ENCODE measurements at places on chromosomes 6 and 20. TPM values are rescaled to one million over a fixed set of nuclear protein-coding genes. Genes with fewer than 3 reads are reported as not detected.

DNA sequence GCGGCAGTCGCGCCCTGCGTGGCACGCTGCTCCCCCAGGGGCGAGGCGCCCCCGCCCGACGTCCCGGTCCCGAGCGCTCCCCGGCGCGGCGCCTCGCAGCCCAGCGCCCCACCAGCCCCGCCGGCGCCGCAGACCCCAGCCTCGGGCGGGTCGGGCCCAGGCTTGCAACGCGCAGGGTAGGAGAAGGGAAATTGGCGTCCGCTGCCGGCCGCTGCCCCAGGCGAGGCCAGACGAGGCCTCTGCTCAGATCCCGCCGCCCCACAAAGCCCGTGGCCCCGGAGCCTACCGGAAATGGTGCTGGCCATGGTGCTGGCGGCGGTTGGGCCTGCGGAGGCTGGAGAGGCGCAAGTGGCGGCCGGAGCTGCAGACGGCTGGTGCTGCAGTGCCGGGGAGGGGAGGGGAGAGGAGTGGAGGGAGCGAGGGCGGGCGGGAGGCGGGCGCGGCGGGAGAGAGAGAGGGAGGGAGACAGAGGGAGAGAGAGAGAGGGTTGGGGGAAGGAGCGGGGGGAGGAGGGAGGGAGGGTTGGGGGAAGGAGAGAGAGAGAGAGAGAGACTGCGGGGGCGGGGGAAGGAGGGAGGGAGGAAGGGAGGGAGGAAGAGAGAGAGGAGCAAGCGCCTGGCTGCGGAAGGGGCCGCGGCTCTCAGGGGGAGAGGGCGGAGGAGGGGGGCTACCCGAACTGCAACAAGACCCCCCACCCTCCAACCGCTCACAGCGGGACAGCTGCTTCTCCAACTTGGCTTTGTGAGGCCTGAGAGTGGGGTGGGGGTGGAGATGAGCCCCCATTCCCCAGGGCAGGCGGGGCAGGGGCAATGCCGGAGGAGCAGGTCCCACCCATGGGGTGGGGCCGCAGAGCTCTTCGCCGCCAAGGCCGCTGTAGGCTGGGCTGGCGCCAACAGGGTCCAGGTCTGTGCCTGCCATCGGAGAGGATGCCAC is at the start of gene STMN3:
STMN3 (minus strand) TSS at position 384 of the 933 bp plus-strand sequence; CDS start at position 305, 79 bp downstream.
- DNase-seq = no peak

GRCh38 chr6:89842228-89842627 is 12.5 kb downstream of the CASP8AP2 start:
- no peak for DNase-seq

Gene SPEF1
- not detected for total RNA-seq

GRCh38 chr6:127550403-127550802 is 26.6 kb upstream of the C6orf58 start:
- no peak for DNase-seq

DNA sequence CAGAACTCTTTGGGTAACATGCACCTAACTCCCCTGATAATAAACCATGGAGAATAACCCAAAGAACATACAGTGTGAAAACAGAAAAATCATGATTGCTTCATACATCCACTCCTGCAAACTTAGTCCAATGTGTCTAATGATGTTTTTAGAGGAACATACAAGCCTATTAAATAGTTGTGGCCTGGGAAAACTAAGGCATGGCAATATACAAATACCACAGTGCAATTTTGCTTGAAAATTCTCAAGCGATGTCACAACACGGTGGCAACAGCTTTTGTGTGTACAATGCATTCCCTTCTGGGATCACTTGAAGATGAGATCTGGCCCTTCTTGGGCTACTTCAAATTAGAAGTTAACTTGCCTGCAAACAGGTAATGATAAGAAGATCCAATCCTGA is 16.7 kb downstream of the MAP3K5 start:
- DNase-seq = no peak

Gene GGTLC1
- not detected for total RNA-seq

DNA sequence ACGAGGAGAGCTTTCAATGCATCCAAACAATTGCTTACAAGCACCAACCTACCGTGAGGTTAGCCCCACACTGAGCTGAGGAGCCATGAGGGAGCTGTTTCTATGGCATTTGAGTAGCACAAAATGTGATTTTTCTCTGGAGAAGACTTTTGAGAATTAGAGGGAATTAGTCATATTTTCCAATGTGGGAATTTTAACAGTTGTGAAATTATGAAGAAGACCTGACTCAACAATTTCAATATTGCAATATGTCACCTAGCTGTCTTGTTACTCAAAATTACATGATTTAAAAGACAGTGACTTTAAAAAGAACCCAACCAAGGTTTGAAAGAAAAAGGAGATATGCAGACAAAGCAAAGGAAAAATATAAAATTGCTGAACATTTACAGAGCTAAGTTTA is 62.6 kb upstream of the LY86 start:
- DNase-seq = no peak

- no peak for DNase-seq
These were observed 45.5 kb upstream of the SRF start for GRCh38 chr6:43125555-43125954.

- no peak for DNase-seq
These were observed 902 bp downstream of the SLC29A1 start for GRCh38 chr6:44224029-44224964.

GRCh38 chr6:104050455-104050854 is 809.3 kb downstream of the HACE1 start:
- no peak for DNase-seq

DNA sequence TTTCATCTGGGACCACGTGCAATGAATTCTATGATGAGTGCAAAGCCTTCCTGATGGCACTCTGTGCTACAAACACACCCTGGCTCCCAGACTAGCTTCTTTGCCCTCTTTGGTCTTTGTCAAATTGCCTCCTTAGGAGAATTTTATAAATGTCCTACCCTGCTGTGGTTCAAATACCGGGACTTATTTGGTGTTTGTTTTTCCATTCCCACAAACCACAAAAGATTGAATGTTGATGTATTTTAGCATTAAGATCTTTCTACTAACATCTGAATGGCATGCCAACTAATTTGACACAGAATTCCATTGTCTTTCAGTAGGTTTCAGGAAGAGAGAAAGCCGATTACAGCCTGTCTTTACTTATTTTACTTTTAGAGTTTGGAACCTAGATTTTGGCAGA is 424.2 kb upstream of the SLC35B3 start:
- no peak for DNase-seq

Gene ZNF391
- total RNA-seq = 0.53 TPM

- DNase-seq = no peak
These were observed 15.7 kb upstream of the QKI start for GRCh38 chr6:163398815-163399214.

DNA sequence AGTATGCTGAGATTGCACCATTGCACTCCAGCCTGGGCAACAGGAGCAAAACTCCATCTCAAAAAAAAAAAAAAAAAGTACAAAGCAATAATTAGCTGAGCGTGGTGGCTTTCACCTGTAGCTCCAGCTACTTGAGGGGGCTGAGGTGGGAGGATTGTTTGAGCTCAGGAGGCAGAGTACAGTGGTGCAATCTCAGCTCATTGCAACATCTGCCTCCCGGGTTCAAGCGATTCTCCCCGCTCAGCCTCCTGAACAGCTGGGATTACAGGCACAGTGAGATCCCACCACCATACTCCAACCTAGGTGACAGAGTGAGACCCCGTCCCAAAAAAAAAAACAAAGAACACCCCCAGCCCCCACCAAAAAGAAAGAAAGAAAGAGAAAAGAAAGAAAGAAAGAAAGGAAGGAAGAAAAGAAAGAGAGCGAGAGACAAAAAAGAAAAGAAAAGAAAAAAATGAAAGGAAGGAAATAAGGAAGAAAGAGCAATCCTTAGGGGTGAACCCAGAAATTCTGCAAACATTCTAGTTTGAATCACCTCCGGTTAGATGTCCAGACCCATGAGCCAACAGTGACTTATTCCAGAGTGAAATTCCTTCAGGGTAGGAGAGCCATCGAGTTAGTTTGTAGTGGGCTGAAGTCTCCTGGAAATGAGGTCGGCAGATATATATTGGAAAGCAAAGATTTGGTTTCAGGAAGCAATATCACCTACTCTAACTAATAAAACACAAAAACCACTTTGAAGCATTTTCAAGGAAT is 3.2 kb upstream of the RIPOR3 start:
- no peak for DNase-seq

GRCh38 chr6:5215159-5215558 is 45.6 kb downstream of the LYRM4 start:
- no peak for DNase-seq

GRCh38 chr6:89475634-89476033 is 42.7 kb downstream of the ANKRD6 start:
- DNase-seq = no peak

Gene CYB5R4
- 9.3 TPM for total RNA-seq

DNA sequence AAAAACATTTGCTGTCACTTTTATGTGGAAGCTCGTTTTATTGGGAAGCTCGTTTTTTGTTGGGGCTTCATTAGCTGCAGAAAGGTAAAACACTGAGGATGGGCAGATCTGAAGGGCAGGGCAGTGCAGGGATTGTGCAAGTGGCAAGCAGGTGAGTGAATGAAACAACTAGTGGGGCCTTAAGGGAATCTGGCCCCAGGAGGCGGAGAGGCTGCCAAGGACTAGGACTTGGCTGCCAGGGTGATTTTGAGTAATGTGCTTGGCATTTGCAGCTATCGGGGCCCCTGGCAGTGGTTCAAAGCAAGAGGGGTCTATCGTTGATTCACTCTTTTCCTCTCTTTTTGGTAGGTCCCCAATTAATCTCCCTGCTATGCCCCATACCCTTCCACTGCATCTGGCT is 11.5 kb downstream of the IL22RA2 start:
- DNase-seq = no peak

GRCh38 chr6:5439749-5440148 is 178.4 kb downstream of the FARS2 start:
- DNase-seq = no peak

DNA sequence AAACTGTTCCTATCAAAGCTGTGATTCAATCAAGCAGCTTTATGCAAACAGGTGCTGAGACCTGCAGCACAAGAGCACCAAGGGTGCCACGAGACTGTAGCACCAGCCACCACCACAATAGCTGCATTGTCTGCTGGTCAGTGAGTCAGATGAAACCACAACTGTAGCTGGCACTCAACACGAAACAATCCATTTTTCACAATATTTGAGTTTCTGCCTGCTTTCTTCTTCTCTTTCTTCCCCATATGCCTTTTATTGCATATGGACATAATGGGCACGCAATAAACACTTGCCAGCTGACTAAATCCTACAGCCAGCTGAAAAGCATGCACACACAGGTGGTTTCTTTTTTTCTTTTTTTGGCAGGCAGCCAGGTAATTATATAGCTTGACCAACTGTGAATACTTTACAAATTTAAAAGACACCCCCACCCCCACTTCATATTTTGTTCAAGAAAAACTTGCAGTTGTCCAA is 16.6 kb downstream of the SLC2A12 start:
- no peak for DNase-seq

DNA sequence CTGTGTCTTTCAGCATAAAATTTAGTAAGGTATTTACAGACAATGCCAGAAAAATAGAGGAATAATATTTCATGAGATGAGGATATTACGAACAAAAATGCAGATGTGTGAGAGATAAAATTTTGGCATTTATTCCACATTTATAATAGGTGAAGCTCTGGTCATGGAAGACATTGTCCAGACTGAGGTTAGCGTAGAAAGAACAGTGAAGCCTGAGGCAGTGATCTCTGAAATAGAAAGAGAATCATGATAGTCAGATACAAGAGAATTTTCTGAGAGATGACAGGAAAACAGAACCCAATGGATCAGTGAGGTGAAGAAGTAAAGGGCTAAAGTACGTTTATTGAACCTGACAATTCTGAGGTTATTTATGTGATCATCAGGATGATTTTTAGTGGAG is 1155.9 kb upstream of the GJE1 start:
- no peak for DNase-seq

Gene PRICKLE4
- 6.4 TPM for total RNA-seq

DNA sequence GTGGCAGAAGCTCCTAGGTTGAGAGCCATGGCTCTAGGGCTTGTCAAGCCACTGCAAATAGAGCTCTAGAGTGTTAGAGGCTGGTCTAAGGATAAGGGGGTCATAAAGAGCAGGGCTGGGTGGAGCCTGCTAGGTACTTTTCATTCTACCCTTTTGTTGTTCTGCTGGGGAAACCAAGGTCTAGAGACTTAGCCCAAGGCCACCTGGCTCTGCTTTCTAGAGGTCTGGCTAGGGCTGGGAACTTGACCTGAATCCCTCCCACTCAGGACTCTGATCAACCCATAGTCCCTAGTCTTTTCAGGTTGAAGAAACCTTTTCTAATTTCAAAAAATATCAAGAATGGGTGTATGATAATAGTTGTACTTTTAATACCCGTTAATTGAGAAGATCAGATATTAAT is 13.7 kb downstream of the CHMP4B start:
- no peak for DNase-seq

Gene CDC5L
- total RNA-seq = 18.7 TPM

Gene HCRTR2
- total RNA-seq = not detected

- DNase-seq = no peak
These were observed 8.4 kb upstream of the ADA start for GRCh38 chr20:44659931-44660330.

Gene PSORS1C1
- total RNA-seq = 1.8 TPM

DNA sequence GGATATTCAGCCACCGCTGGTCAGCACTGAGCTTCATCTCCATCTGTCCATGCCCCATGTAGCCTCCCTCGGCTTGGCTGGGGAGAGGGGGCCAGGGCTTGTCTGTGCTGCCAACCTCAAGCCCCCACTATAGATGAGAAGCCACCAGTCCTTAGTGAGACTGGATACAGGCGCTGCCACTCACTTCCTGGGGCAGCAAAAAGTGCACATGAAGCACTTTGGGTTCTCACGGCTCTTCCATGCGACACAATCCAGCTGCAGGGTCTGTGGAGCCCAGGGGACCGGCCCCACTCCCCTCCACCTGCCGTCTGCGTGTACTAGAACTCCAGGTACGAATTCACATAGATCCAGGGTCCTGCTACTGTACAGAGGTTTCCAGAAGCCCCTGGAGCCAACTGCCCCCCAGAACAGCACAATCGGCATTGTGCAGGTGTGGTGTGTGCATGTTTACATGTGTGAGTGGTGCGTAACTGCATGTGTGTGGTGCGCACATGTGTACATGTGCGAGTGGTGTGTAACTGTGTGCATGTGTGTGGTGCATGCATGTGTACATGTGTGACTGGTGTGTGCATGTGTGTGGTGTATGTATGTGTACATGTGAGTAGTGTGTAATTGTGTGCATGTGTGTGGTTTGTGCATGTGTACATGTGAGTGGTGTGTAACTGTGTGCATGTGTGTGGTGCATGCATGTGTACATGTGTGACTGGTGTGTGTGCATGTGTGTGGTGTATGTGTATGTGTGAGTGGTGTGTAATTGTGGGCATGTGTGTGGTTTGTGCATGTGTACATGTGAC is 4.9 kb downstream of the FRMD1 start:
- DNase-seq = no peak

Gene PAQR8
- 14.9 TPM for total RNA-seq

DNA sequence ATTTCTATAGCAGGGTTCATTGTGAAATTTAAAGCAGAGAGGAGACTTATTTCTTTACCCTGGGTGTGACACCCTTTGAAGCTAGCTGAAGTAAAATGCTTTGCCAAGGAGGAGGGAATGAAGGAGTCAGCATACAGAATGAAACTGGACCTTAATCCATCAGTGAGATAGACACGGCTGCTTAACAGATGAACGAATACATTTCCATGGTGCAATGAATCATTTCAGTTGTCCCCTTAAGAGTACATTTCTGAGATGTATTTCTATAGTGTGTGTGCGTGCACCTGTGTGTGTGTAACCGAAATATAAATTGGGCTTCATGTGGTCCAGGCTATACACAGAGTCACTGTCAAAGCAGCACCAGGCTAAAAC is 73.8 kb upstream of the CD93 start:
- no peak for DNase-seq

Gene FOXC1
- 7.9 TPM for total RNA-seq

Gene UNC93A
- total RNA-seq = not detected
